ENCODE measurements at places on chromosomes 5 and 9. TPM values are rescaled to one million over a fixed set of nuclear protein-coding genes. Genes with fewer than 3 reads are reported as not detected.

C9orf153 gene
- total RNA-seq, result not detected

TMEM215 gene
- total RNA-seq, result not detected

ROPN1L gene
- 0.45 TPM for total RNA-seq

GRM6 gene
- not detected for total RNA-seq

Measured in bronchus fibroblast of lung (primary cell).